ENCODE measurements at places on chromosomes 12 and 14. TPM values are rescaled to one million over a fixed set of nuclear protein-coding genes. Genes with fewer than 3 reads are reported as not detected.

KLRF1 gene
- total RNA-seq, result 0.99 TPM

GLIPR1 gene
- 4.4 TPM for total RNA-seq

AKAP5 gene
- total RNA-seq, result not detected

KCNH3 gene
- total RNA-seq, result not detected

GPR132 gene
- 1.9 TPM for total RNA-seq

KRT6C gene
- 3,532 TPM for total RNA-seq

ZC2HC1C gene
- total RNA-seq, result 5.0 TPM

PLEKHD1 gene
- not detected for total RNA-seq

SMAGP gene
- total RNA-seq, result 134 TPM

SCNN1A gene
- 88.9 TPM for total RNA-seq

EFS gene
- 19.3 TPM for total RNA-seq

NIN gene
- total RNA-seq, result 36.8 TPM

LRFN5 gene
- 1.3 TPM for total RNA-seq

CNTN1 gene
- total RNA-seq, result 15.7 TPM

PPP4R4 gene
- total RNA-seq, result 0.75 TPM

ASB2 gene
- 2.9 TPM for total RNA-seq

ANKS1B gene
- total RNA-seq, result 14.2 TPM

HOXC5 gene
- total RNA-seq, result not detected

TAS2R46 gene
- total RNA-seq, result not detected

CPNE6 gene
- total RNA-seq, result not detected

NANOG gene
- total RNA-seq, result not detected

WNT5B gene
- 16.4 TPM for total RNA-seq

SYT1 gene
- total RNA-seq, result 2.7 TPM

SLC17A8 gene
- not detected for total RNA-seq

C12orf50 gene
- total RNA-seq, result not detected

HCAR2 gene
- total RNA-seq, result 15.3 TPM

GPR84 gene
- 0.38 TPM for total RNA-seq

TSHR gene
- total RNA-seq, result not detected

POTEG gene
- total RNA-seq, result not detected

SYNDIG1L gene
- total RNA-seq, result 0.19 TPM

LRRC43 gene
- not detected for total RNA-seq

PGF gene
- 1.6 TPM for total RNA-seq

DPY19L2 gene
- total RNA-seq, result 1.0 TPM

CARMIL3 gene
- 0.38 TPM for total RNA-seq

TBX3 gene
- total RNA-seq, result 2.3 TPM

DAO gene
- not detected for total RNA-seq

TTC9 gene
- total RNA-seq, result 38.1 TPM

NDRG2 gene
- 161 TPM for total RNA-seq

KIF26A gene
- total RNA-seq, result 2.7 TPM

LTA4H gene
- 105 TPM for total RNA-seq

OR6C65 gene
- total RNA-seq, result not detected

PLBD1 gene
- total RNA-seq, result 62.8 TPM

LUM gene
- 51.5 TPM for total RNA-seq

MARK3 gene
- total RNA-seq, result 56.7 TPM

CMA1 gene
- total RNA-seq, result not detected

MMP19 gene
- 1.5 TPM for total RNA-seq

KITLG gene
- total RNA-seq, result 33.0 TPM

ALKBH2 gene
- 7.9 TPM for total RNA-seq

DTX1 gene
- total RNA-seq, result 1.1 TPM

KLRC4 gene
- total RNA-seq, result 1.0 TPM

All from esophagus squamous epithelium (tissue), 5 donors.